ENCODE measurements at places on chromosomes 11 and 22.

DNA sequence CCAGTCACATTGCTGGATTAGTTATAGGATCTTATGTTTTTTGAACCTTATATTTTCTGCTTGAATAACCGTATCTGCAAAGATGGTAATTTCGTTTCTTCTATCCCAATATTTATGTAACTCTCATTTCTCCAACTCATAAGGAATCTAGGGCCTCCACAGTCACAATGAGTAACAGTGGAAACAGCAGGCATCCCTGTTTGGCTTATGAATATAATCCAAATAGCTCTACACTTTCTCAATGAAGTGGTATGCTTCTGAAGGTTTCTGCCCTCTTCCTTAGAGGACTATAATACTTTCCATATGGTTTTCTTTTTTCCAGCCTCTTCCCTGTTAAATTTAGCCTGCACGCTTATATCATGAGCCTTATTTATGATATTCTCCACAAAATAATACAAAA is 16.5 kb downstream of the ATP6V1E1 start:
- no peak for DNase-seq

- DNase-seq: no peak
Measured at GRCh38 chr11:86570020-86570419, 102.4 kb downstream of the ME3 start.

- DNase-seq: no peak
Measured at GRCh38 chr22:35008213-35008612, 57.7 kb upstream of the ISX start.

GRCh38 chr22:32244547-32244946 is 10.6 kb downstream of the SLC5A4 start:
- no peak for DNase-seq

DNA sequence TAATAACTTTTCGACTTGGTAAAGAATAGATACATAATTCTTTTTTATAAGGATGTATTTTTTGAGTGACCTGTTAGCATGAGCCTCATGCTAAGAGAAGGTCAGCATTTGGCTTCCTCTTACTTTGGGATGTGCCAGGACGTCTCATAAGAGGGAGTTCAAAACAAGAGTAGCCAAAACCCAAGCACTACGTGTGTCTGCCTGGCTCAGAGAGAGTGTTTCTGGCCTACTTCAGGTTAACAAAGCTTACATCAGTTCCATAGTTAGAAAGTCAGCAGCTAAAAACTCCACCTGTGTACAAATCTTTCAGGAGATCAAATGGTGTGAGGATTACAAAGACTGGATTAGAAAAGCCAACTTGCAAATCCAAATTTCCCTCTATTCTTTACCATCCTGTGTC is 13.9 kb downstream of the SNX19 start:
- no peak for DNase-seq

GRCh38 chr11:133166662-133167061 is 365.6 kb downstream of the OPCML start:
- DNase-seq: peak; percentile 29

- no peak for DNase-seq
Measured at GRCh38 chr22:20982563-20982882, 426 bp downstream of the LZTR1 start.

- DNase-seq: no peak
Measured at GRCh38 chr11:60078745-60079144, 9.7 kb upstream of the MS4A2 start.

DNA sequence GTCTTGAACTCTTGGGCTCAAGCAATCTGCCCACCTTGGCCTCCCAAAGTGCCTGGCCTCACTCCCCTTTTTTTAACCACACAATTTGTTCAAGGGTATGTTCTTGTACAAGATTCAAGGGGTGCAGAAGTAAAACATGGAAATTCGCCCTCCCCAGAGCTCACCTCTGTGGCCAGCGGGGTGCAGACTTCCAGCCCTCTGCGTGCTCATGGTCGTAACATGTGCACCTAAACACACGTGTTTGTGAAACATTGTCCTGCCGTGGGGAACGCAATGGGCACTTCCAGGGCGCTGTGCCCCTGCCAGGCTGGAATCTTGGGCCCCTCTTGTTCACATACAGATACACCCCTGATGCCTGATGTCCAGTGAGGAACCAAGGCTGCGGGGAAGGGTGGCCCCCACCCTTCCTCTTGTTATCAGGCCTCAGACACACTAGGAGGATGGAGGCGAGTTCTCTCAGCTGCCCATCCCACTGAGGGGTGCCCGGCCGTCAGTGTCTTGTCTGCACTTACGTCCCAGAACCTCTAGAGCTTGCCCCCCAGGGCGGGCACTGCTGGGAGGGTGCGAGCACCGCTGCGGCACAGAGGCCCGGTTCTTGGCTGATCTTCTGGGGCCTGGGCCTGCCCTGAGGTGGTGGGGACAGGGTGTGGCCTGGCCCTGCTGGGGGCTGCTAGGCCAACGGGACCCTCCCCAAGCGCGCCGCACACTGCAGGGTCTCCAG is 4.1 kb upstream of the EPS8L2 start:
- DNase-seq: no peak

DNA sequence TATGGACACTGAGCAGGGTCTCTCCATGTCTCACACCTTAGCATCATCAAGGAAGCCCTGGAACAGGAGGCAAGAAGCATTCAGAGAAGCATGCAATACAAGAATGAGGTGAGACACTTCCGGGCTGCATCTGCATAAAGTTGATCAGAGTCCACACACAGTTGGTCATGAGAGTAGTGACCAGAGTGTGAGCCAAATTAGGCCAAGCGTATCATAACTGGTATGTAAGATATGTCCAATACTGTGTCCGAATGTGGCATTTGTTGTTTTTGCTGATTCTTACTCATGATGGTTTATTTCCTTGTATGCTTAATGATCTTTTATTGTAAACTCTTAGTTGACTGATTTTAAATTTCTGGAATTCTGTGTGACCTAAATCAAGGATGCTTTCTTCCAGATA is 315.7 kb downstream of the INSC start:
- DNase-seq: no peak

DNA sequence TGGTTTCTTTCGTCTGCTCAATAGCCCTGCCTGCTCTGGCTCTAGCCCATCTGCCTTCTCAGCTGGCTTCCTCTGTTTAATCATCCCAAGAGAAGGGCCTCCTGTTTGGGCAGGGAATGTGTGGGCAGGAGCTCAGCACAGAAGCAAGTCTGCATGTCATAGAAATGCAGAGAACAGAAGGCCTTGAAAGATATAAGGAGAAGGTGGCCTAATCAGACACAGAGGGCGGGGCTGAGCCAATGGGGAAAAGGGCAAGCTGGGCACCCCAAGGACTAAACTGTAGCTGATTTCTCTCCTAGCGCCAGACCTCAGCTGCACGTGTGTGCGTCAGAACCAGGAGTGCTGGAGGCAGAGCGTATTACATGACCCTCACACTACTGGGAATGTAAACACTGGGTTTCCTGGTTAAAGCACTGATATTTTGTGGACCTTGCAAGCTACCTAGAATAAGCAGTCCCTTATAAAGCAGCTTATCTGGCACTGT is 7.6 kb upstream of the CCKBR start:
- no peak for DNase-seq

DNA sequence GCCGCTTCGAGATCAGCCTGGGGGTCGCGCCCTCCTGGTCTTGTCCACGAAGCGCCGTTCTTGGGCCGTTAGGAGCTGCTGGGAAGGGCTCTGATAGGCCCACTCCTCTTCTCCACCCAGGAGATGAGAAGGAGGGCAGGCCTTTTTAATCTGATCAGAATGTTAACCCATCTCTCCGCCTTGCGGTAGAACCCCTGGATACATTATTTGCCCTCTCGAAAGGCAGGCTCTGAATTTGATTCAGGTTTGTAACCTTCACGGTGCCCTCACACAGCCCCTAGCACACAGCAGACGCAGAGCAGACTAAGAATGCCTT is at the start of gene CCDC83:
TSS of gene CCDC83 (plus strand) at position 43 of the 316 bp plus-strand sequence. CDS start 9,741 bp downstream, outside the sequence.
- DNase-seq: no peak

- DNase-seq: peak; percentile 45
Measured at GRCh38 chr22:44684506-44685383, 17.3 kb upstream of the PRR5 start.

DNA sequence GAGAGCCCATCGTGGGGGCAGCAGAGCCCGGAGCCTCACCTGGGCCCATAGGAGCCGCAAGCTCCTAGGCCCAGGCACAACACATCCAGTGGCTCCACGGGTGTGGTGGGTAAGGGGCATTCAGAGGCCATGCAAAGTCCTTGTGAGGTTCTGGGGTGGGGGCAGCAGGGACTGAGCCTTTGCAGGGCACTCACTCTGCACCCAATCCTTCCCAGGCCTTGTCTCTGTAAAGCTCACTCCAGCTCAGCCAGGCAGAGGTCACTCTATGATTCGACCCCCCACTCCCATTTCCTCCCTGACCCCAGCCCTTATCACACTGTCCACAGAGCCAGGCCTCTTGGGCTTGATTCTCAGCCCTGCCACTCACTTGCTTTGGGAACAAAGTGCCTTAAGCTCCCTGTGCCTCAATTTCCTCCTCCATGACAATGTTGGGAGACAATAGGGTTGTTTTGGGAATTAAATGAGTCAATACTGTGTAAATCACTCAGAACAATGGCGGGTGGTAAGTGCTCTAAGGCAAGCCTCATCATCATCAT is 46.6 kb downstream of the LRRC32 start:
- no peak for DNase-seq

DNA sequence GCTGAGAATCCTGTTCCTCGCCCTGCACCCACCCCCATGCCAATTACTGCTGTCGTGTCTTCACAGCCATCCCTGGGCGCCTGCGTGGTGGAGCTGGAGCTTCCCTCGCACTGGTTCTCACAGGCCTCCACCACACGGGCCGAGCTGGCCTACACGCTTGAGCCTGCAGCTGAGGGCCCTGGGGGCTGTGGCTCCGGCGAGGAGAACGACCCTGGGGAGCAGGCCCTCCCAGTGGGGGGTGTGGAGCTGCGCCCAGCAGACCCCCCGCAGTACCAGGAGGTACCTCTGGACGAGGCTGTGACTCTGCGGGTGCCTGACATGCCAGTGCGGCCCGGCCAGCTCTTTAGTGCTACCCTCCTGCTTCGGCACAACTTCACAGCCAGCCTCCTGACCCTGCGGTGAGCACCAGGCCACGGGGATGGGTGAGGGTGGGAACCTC is 4.3 kb downstream of the TMEM132A start:
- no peak for DNase-seq

GRCh38 chr11:77074626-77075221 is 8.0 kb downstream of the CAPN5 start:
- no peak for DNase-seq

DNA sequence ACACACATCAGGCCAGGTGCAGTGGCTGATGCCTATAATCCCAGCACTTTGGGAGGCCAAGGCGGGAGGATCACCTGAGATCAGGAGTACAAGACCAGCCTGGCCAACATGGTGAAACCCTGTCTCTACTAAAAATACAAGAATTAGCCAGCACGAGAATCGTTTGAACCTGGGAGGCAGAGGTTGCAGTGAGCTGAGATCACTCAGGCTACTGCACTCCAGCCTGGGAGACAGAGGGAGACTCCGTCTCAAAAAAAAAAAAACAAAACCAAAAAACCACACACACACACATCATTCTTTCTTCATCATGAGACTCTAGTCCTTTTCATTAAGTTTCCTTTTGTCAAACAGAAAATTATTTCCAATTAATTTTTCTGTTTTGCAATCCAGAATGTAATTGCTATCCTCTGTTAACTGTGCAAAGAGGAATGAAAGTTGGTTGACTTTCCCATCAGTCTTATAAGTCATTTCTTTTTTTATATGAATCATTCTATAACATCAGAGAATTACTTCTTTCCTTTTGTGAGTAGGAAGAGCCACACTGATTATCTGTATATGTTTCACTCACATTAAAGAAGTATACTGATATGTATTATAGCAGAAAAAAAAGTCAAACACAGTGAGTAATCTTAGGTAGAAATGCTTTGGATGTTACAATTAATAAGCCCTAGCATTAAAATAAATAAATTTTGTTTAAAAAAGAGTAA is 52.2 kb downstream of the HORMAD2 start:
- DNase-seq: no peak

GRCh38 chr22:37907036-37907954 is 1.2 kb downstream of the MICALL1 start:
- no peak for DNase-seq

DNA sequence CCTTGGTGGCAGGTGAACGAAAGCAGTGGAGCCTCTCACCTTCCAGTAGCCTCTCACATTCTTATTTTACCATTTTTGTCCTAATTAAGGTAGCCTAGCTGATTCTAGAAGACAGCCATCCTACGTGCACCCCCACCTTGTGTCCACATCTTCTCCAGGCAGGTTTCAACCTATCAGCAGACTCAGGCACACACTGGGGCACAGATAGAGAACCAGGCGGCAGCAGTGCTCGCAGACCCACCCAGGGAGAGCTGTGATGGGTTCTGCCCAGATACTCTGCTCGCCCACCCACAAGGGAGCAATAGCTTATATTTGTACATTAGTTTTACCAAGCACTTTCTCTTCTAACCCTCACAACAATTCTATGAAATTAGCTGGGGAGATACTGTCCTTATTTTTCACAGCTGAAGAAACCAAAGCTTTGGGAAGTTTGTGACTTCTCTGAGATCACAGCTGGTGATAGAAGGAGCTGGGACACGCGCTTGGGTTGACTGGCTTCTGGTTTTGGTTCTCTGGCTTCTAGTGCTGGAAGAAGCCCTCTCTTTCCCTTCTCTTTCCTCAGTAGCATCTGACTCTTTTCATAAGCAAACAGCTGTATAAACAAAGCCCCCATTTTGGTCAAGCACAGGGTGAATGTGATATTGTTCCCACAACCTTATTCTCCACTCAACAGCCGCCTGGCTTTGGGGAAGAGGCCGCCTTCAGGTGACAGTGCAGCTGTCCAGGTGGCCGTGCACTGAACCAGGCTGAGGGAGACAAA is 36.9 kb downstream of the PPP2R1B start:
- peak; percentile 30 for DNase-seq

GRCh38 chr22:38303974-38304373 is 13.3 kb downstream of the CSNK1E start:
- no peak for DNase-seq

- no peak for DNase-seq
Measured at GRCh38 chr11:86991341-86991740, 36.1 kb upstream of the FZD4 start.

GRCh38 chr22:47943729-47944700 is 1181.6 kb downstream of the TBC1D22A start:
- DNase-seq: peak; percentile 46

GRCh38 chr11:69434471-69434931 is 47.0 kb upstream of the LINC01488 start:
- no peak for DNase-seq

DNA sequence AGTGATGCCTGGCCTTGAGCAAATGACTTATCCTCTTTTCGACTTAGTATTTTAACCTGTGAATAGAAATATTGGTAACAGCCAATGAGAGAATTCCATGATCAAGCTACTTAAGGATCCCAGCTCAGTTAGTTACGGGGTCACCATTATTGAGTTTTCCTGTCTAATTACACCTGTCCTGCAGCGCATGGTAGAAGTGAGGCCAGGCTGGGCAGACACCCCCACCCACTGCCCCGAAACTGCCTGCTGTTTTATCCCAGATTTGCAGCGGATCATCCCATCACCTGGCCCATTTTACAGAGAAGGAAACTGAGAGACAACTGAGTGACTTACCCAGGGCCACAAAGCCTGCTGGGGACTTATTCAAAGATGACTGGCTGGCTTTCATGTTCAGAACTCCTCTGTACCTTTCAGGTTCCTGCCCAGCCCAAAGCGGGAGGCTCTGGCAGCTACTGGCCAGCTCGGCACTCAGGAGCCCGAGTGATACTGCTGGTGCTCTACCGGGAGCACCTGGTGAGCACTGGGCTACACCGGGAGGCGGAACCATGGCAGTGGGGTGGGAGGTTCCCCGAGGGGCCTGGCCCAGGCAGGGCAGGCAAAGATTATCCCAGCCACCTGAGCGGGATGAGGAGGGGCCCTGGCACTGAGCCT is 1.4 kb downstream of the MUS81 start:
- DNase-seq: no peak

Measured in NCI-H345 (cell line).